Peyer's patch (tissue), 4 donors: ENCODE measurements at places on chromosomes 5 and 9. TPM values are rescaled to one million over a fixed set of nuclear protein-coding genes. Genes with fewer than 3 reads are reported as not detected.

The CDH18 gene
- not detected for total RNA-seq

The CPLANE1 gene
- 14.0 TPM for total RNA-seq

The NUTM2G gene
- not detected for total RNA-seq

The TCERG1 gene
- 90.5 TPM for total RNA-seq

DNA sequence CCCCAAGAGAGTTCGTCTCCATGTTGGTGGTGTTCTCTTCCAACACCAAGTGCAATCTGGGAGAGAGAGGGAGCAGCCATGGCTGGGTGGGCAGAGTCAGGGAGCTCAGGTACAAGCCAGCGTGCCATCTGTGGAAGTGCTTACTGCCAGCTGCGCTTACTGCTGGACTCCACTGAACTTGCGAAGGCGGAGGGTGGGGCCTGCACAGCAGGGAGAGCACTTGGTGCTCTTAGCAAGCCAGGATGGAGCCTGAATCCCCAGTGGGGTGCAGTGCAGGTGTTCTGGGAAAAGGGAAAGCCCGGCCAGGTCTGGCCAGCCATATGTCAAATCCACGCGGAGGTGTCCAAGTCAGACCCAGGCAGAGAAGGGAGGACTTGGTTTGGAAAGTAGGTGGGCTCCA, 142.0 kb downstream of the FANCC start:
- no peak for DNase-seq
- no peak overlapping the region for H3K27ac ChIP-seq
- H3K4me3 ChIP-seq, result no peak overlapping the region
- no peaks in the 10 kb centered on the region for H3K36me3 ChIP-seq

- H3K4me1 ChIP-seq, result no peaks in the 10 kb centered on the region
- H3K4me3 ChIP-seq, result no peak overlapping the region
- H3K36me3 ChIP-seq, result no peaks in the 10 kb centered on the region
Observed at GRCh38 chr5:157350939-157351801, 85.2 kb downstream of the CYFIP2 start.

GRCh38 chr5:35685161-35685560, 67.5 kb downstream of the SPEF2 start:
- H3K27me3 ChIP-seq, result no peaks in the 10 kb centered on the region
- DNase-seq, result no peak
- H3K4me3 ChIP-seq, result no peak overlapping the region
- no peaks in the 10 kb centered on the region for H3K4me1 ChIP-seq
- H3K36me3 ChIP-seq, result no peaks in the 10 kb centered on the region

- no peaks in the 10 kb centered on the region for H3K4me1 ChIP-seq
- H3K27me3 ChIP-seq, result no peaks in the 10 kb centered on the region
- no peak overlapping the region for H3K4me3 ChIP-seq
- no peaks in the 10 kb centered on the region for H3K36me3 ChIP-seq
Observed at GRCh38 chr9:95030344-95030743, 287.2 kb downstream of the FANCC start.
